Stimulated activated CD8-positive, alpha-beta memory T cell treated with anti-CD3 and anti-CD28 coated beads, Interleukin-4, amount 100 ng/mL, for 1 hour (primary cell): ENCODE measurements at places on chromosomes 11 and 22.

GRCh38 chr11:82733444-82734119 lies at the start of gene FAM181B:
FAM181B (minus strand) TSS chr11:82733864; CDS start chr11:82733729, 135 bp downstream.
- no peak for DNase-seq

DNA sequence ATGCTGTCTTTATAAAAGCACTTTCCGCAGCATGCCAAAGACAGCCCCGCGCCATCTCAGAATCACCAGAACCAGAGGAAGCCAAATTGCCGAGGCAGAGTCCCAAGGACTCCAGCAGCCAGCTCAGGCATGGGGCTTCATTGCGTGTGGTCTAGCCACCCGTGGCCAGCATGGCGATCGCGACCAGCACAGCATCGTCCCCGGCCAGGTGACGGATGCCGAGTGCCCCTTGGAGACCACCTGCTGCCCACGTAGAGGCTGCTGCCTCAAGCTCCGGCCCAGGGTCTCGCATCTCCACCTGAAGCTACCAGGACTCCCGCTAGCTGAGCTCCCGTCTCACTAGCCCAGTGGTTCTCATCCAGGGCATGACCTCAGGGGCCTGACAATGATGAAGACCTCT lies 92.7 kb downstream of the TRMU start:
- no peak for DNase-seq

- no peak for DNase-seq
Measured at GRCh38 chr11:126864934-126865333, 135.6 kb downstream of the KIRREL3 start.

DNA sequence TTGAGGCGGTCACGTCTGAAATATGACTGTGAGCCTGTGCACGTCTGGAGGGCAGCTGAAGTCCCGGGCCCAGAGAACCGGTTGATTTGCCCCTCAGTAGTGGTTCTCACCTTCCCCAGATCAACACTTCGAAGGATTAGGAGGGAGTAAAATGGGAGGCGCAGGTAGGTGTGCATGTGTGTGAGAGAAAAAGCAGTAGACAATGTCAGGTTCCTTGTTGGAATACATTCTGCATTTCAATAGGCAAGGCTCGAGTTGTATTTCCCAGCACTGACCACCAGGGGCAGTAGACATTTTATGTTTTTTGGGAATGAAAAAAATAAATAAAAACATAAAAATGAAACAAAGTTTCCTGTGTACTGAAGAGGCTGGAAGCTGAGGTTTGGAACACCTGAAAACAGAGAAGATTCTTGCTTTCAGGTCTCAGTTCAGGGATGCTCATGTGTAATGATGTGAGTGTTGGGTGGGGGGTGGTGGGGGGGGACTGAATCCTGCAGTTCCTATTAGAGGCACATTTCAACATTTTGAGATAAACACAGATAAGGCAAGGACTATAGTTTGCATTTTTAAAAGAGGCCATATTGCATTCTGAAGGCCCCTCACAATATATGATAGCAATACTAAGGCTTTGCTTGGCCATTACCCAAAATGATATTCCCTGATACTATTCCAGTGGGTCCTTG lies 333.9 kb downstream of the CADM1 start:
- DNase-seq = no peak

- no peak for DNase-seq
Measured at GRCh38 chr11:11390068-11390771, 37.2 kb upstream of the CSNK2A3 start.

DNA sequence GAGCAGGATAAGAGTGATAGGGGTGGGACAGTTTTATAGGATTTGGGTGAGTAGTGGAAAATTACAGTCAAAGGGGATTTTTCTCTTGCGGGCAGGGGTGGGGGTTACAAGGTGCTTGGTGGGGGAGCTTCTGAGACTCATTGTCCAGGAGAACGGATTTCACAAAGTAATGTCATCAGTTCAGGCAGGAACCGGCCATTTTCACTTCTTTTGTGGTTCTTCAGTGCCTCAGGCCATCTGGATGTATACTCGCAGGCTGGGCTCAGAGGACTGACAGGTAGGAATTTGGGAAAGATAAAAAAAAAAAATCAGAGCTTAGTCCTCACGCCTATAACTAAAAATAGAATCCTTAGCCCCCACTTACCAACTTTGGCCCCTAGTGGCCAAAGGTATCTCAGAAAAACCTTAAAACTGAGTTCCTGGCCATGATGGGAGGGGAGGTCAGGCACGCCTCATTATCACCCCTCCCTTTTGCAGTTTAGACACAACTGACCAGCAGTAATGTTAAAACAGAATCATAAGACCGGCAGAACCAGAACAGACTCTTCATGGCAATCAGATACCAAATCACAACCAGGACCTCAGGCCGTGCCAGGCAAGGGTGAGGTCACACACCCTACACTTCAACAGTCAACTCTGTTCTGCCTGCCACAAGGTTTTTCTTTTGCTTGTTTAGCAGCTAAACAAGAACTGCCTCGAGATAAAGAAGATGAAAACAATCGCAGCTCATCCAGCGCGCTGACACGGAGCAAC lies 8.9 kb upstream of the APOBEC3G start:
- no peak for DNase-seq

- DNase-seq = no peak
Measured at GRCh38 chr11:18641677-18642076, 7.5 kb upstream of the SPTY2D1 start.

DNA sequence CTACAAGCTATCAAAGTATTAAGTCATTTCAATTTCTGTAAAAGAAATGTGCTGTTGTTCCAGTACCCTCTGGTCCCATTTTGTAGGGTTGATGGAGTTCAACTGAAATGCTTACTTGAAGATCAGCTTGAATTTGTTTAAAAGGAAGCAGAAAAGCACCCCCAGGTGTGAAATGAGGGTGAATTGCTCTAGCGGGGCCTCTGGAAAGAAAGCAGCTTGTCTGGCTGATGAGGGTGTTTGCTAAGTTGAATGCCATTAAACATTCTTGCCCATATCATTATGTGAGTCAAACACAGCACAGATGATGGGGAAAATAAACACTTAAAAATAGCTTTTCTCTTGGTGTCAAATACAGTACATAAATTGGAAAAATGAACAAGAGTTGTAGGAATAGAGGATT lies 280.3 kb downstream of the RAB38 start:
- DNase-seq = no peak

- DNase-seq = no peak
Measured at GRCh38 chr11:11403763-11404725, 51.0 kb upstream of the CSNK2A3 start.

DNA sequence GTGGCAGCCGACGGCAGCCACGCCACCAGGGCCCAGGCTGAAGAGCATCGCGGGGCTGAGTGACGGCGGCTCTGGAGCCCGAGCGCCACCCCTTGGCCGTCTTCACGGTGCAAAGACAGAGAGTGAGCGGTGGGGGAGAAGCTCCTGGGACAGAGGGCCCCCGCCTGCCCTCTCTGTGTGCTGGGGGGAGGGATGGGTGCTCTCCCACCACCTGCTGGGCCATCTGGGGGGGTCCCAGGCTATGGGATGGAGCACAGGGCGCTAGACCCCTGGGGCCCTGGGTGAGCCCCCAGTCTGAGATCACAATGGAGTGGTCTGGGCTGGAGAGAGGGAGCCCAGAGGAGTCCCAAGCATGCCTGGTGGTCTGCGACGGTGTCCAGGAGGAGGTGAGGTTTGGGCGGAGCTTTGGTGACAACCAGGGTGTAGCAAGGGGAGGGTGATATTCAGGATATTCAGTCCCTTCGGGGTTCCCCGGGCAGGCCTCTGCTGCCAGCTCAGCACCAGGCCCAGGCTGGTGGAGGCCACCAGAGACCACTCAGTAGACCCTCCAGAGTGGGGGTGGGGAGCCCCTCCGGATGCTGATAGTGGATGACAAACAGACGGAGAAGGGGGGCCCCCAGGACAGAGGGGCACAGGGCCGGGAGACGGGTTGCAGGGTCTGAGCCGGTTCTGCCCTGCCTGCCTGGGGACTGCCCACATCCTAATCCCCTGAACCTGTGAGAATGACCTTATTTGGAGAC lies 78.1 kb upstream of the PRR5 start:
- no peak for DNase-seq

DNA sequence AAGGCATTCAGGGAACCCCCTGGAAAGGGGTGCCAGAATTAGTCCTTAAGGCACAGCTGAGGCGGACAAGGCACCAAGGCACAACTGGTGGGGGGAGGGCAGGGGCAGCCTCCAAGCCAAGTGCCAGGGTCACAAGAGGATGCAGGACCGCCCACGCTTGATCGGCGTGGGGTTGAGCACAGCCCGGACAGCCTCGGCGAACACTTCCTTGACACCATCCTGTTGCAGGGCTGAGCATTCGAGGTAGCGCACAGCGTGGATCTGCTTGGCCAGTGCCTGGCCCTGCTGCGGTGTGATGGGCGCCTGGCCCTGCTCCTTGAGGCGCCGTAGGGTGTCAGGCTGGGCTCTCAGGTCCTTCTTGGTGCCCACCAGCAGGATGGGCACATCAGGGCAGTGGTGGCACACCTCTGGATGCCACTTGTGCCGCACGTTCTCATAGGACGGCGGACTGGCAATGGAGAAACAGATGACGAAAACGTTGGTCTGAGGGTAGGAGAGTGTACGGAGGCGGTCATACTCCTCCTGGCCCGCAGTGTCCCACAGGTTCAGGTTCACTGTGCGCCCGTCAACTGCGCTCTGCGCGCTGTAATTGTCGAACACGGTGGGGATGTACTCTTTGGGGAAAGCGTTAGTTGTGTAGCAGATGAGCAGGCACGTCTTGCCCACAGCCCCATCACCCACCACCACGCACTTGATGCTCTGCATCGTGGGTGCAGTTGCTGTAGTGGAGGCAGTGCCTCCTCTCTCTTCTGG lies 13.1 kb downstream of the RHOG start:
- DNase-seq = no peak

DNA sequence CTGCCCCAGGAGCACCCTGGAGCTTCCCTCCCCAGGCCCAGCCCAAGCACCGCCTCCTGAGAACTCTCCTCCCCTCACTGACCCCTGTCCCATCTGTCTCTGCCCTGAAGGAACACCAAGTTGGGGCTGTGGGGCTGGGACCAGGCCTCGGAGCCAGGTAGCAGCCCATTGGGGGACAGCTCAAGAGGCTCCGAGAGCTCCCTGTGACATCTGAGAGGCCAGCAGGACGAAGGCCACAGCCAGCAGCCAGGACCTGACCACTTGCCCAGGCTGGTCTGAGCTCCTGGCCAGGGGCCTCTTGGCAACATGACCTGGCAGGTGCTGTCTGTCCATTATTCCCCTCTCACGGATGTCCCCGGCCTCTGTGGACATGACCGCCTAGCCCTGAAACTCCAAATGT lies 33.7 kb downstream of the IGF2 start:
- DNase-seq = no peak

GRCh38 chr11:24934733-24935439 lies 438.0 kb downstream of the LUZP2 start:
- no peak for DNase-seq

DNA sequence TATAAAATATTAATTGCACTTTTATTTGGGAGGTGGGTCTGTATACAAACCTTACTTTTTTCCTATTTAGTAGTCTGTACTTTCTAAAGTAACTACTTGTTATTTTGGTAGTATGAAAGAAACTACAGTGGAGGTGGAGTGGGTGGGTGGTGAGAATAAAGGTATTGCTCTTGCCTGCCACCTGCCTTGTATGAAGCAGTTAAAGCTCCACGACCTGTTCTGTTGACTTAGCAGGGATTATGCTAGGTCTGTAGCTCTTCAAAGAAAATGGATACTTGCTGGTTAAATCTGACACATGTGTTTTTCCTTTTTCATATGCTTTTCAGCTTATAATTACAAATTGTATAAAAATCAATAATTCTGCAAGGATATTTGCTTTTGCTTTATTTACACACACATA lies 111.9 kb downstream of the EHF start:
- no peak for DNase-seq

DNA sequence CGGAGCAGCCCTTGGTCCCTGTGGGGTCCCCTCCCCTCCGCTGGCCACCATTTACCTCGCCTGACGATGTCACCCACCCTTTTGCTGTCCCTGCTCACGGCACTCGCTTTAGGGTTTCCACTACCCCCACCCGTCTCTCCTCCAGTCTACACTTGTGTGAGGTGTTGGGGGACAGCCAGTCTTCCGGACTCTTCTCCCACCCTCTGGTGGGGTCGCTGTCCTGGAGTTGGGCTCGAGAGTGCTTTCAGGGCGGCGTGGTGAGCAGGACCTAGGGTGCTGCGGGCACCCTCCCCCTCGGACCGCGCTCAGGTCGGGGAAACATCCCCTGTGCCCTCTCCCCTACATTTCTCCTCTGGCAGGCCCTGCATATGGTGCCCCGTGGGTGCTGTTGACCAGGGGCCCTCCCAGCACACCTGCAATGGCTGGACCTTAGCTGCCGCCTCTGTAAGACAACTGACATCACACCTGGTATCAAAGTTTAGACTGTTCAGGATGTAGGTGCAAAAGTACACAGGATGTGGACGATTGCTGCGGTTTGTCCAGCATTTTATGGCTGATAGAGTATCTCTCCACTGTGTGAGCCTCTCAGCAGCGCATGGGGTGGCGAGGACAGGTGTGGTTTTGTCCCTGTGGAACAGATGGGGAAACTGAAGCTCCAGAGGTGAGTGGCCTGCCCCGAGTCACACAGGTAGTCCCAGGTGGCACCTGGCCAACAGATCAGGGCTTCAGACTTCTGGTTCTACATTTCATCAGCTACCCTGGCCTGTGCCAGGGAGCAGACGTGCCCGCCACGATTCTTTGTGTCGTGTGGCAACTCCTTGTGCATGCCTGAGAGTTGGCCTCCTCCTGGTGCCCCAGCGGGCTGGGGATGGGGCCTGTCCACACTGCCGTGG lies 1.2 kb downstream of the GRK2 start:
- DNase-seq = no peak

- no peak for DNase-seq
Measured at GRCh38 chr11:4464216-4465159, 15.4 kb downstream of the OR52K2 start.

GRCh38 chr11:84014539-84014938 lies 728.4 kb upstream of the CCDC90B start:
- DNase-seq = no peak

DNA sequence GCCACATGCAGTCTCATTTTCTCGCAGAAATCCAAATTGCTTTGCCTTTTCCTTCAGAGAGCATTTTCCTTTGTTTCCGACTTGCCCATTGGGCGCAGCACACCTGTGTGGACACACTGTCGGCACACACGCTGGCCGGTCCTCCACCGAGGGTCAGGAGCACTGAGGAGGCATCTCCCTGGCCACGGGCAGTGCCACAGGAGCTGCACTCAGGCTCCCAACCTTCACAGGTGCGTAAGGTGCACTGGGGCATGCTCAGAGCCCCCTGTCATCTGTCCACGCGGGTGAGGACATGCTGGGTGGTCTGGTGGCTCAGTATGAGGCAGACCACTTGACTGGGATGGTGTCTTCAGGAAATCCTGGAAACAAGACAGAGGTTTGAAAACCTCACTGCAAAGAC lies 779.1 kb downstream of the BRD1 start:
- DNase-seq = no peak

GRCh38 chr11:59776210-59777066 lies 21.3 kb downstream of the STX3 start:
- no peak for DNase-seq

DNA sequence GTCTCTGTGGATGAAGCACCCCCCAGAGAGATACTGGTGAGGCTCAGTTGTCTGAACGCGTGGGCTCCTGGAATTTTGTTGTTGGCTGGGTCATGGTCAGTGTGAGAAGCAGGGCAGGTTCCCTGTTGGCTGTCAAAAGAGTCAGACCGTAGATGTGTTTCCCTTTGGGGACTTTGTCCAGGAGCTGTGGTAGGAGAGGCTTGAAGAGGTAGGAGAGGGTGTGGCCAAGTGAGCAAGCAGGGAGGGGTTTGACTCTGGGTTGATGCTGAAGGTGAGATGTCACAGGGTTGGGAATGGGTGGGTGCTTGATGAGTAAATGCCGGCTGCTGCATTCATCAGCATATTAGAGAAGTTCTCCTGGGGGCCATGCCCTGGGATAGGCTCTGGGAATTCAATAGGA lies 803.2 kb downstream of the TBC1D22A start:
- no peak for DNase-seq
